Renal cortical epithelial cell (primary cell): ENCODE measurements at places on chromosomes 5 and 9. TPM values are rescaled to one million over a fixed set of nuclear protein-coding genes. Genes with fewer than 3 reads are reported as not detected.

The SUSD3 gene
- total RNA-seq: 5.1 and 6.9 TPM in 2 replicates

The ORM1 gene
- not detected in 2 replicates for total RNA-seq

The SPATA31E1 gene
- not detected in 2 replicates for total RNA-seq

The TAF11L10 gene
- not detected in 2 replicates for total RNA-seq
